Foreskin keratinocyte (primary cell): ENCODE measurements at places on chromosomes 6 and 20.

- no peak for DNase-seq
Measured at GRCh38 chr20:37882961-37883712, 19.8 kb upstream of the VSTM2L start.

GRCh38 chr6:28747083-28747630, 176.6 kb downstream of the TRIM27 start:
- DNase-seq: peak; percentile 47

DNA sequence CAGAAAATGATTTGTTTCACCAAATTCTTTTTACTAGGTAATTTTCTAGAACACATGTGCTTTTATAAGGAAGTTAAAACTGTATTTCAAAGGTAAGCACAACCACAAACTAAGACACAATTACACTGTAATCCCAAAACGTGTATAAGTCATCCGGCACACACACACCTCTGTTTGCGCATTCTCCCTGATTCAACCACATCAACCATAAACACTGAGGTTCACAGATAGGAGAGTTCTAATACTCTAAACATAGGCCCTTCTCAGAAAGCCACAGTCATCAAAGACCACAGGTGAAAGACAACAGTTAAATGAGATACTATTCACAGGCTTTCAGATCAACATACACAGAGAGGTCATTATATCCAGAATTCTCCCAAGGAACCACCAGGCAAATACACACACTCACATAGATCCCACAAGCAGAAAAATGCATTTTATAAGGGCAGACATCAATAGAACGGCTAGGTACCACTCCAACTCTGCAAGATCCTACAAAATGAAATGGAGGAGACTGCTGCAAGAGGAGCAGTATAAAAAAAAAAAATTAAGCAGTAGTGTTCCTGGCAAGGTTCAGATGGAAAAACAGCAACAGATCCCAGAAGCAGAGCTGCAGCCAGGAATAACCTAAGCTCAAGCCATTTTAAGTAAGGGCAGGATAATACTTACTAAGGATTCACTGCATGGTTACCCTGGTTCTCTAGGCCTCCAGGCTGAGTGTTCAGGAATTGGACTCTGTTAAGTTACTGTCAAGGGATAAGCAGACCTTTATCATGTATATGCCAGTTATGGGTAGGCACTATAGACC, 6.6 kb upstream of the FBXO9 start:
- DNase-seq: no peak

DNA sequence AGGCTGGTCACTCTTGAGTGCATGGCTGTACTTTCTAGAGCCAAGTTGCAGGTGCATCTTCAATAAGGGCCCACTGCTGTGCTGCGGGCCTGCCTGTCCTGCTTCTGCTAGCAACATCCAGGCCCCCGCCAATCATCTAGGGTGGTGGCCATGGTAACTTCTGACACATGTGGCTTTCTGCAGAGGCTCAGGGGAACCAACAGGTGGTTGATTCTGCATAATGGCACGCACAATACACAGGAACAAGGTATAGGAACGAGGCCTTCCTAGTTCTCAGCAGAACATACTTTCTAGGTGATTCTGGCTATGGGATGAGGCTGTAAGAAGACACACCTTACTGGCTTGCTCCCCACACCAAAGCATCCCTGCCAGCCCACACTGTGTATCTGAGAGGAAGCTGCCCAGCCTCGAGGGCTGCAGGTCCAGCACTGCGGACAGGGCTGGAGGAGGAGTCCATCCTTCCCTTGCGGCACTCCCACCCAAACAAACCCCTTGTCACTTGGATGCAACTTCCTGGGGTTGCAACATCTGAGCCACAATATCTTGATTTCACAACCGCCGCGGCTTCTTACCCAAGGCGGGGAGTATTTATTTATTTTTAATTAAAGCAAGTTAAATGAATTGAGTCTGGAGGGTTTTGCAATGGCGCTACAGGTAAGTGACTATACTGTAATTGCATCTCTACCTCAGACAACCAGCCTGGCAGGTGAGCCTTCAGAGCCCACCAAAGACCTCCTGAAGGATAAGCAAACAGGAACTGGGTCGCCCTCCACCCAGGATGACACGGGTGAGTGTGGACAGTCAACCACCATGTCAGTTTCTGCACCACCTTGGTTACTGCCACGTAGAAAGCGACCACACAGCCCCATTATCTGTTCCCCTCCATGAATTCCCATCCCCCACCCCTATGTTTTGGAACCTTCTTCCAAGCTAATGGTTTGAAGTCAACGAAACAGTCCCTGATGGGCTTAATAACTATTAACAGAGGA, 49.6 kb downstream of the SULF2 start:
- no peak for DNase-seq

- no peak for DNase-seq
Measured at GRCh38 chr6:56771189-56771588, 128.5 kb upstream of the DST start.
